ENCODE measurements at places on chromosomes 2 and 18.

GRCh38 chr18:22303927-22304326 lies 113.8 kb downstream of the CTAGE1 start:
- DNase-seq: no peak

DNA sequence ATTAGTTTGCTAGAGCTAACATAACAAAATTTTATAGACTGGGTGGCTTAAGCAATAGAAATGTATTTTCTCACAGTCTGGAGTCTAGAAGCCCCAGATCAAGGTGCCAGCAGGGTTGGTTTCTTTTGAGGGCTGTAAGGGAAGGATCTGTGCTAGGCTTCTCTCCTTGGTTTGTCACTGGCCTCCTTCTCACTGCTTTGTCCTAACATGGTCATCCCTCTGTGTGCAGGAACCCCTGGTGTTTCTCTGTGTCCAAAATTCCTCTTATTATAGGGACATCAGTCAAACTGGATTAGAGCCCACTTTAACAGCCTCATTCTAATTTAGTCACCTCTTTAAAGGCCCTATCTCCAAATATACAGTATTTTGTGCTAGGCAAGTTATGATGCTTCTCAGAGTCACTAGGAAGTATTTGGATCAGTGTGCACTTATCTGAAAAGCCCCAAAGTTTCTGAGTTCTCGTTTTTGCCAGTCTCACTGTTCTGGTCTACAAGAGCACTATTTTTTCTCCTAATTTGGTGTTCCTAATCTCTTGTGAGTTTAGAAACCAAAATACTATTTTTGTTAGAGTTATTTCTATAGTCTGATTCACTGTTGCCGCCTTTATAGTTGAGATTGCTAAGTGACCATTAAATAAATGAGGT lies 29.0 kb downstream of the ZC3H6 start:
- DNase-seq: no peak

- DNase-seq: no peak
Measured at GRCh38 chr2:177235855-177236437, 23.4 kb downstream of the HNRNPA3 start.

DNA sequence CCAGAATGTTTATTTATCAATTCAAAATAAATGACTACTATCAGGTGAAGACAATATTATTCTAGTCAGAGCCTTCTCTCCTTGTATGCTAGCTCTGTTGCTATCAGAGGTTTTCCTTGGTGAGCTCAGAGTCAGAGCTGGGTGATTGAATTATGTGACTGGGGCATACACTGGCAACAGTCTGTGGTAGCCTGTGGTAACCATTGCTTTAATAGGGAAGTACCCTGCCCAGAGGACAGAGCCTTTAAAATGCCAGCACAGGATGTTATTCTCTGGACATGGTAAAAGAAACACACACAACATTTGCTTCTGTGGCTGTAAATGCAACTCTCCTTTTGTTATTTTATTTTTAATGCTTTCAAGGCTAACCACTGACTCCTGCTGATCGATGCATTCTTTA lies 124.7 kb downstream of the PPP1R1C start:
- DNase-seq: no peak

DNA sequence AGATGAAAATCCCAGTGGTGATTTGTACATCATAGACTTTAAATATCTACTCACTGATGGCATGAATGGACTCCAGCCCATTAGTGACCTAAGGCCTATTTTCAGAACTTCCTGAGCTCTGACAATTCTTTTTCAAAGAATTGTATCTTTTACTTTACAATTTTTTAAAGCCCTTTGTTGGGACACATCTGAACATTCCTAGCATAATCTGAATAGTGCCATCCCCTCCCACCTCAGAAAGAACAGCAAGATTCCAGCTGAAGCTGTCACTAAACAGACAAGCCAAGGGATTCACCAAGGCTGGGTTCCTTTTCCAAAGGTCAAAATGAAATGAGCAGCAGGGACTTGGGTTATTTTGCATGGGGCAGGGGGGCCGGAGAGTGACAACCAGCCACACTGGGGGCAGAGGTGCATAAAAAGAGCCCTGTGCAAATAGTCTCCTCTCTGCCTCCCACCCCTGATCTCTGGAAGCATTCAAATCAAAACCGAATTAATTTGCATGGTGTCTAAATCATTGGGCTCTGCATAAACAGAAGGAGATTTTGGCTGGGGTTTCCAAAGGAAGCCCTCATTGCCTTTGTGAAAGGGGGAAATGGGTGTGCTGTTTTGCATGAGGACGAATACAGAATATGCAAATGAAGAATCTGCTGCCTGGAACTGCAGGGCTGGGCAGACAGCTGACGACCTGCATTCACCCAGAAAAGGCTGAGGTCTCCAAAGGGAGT lies 17.2 kb downstream of the EPHA4 start:
- no peak for DNase-seq

- DNase-seq: no peak
Measured at GRCh38 chr2:172894689-172895387, 159.2 kb downstream of the RAPGEF4 start.

- no peak for DNase-seq
Measured at GRCh38 chr2:169034256-169034655, 3.1 kb upstream of the ABCB11 start.

GRCh38 chr18:42533616-42534015 lies 578.6 kb downstream of the PIK3C3 start:
- DNase-seq: no peak

DNA sequence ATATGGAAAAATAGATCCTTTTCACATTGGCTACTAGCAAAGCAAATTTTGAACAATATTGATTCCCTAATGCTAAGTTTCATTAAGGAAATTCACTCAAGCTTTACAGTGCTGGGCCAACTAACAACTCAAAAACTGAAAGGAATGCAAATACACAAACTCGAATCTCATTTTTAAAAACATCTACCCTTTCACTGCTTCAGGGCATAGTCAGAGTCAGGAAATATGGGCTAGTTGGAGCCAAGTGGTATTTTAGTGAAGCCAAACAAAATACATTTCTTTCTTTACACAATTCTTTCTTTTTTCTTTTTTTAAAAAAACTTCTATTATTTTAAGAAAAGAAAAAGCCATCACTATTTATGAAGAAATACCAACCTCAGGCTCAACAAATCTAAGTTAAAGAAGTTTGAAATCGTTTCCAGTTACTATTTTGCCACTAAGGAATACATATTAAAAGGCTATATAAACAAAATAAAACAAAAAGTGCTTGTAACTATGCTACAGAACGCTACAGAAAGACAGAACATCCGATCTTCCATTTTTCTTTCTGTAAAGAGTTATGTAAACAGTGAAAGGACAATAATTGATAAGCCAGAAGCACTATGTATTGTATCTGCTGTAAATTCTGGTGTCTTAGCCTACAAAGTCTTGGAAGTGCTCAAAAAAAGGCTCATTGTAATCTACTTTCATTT lies 113.6 kb upstream of the STK17B start:
- no peak for DNase-seq

DNA sequence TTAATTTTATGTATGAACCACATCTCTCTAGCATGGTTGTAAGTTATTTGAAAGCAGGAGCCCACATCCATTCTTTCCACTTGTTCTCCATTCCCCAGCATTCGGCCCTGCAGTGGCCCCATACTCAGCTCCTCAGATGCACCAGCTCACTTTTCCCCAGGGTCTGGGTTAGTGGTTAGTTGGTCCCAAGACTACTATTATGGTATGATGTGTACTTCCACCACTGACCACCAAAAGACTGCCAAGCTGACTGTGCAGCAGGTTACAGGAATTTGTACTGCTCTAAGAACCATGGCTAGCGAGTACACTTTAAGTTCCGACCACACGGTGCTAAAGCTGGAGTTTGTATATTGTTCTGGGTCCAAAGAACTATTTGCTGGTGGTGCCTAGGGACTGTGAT lies 413.6 kb upstream of the TCF4 start:
- no peak for DNase-seq

- no peak for DNase-seq
Measured at GRCh38 chr2:222399038-222399783, 25.1 kb upstream of the SGPP2 start.

DNA sequence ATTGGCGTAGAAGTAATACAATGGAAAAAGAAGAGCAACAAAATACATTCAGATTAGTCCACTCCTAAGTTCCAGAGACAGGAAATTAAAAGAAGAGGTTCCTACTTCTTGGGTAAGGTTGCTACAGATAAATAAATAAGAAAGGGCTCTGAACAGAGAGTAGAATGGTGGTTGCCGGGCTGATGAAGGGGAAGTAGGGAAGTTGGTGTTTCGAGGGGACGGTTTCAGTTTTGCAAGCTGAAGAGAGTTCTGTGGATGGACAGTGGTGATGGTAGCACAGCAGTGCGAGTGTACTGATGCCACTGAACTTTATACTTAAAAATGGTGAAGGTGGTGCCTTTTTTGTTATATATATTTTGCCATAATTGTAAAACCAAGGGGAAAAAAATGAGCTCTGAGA lies 48.2 kb downstream of the CABYR start:
- no peak for DNase-seq

DNA sequence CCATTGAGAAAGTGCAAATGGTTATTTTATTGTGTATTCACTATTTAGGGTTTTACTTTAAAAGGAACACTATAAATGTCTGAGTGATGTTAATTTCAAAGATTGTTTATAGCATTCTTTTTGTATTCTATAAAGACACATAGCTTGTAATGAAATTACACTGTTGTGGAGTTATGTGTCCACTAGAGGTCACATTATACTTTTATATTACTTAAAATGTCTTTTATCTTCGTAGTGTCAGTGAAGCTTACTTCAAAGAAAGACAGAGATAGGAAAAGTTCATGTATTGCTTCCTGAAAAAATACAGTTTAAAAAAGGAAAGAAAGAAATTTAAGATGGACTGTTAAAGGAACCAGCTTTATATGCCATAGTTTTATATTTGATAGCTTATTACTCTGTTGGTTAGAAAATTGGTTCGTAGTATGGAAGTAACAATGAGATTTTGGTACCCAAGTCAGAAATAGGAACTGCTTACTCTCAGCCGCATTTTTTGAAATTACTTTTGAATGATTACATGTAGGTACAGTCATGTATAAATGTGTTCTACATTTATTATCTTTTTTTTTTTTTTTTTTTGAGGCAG lies 20.5 kb downstream of the APLF start:
- no peak for DNase-seq

DNA sequence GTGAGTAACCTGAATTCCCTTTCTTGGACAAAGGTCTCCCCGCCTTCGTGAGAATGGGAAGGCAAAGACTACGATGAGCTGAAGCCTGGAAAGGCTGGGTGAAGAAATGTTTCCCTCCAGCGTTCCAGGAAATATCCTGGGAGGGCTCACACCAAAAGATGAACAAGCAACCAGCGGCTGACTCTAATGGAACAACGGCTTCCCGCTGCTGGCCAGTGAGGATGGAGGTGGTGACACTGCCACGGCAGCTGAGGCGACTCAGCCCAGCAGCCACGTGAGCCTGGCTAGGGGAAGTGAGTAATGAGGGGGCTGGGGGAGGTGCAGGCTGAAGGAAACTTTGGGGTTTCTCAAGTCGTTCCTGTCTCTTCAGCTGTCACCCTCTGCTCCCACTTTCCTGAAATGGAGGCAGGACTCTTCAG lies 105.0 kb upstream of the SMAD7 start:
- no peak for DNase-seq

DNA sequence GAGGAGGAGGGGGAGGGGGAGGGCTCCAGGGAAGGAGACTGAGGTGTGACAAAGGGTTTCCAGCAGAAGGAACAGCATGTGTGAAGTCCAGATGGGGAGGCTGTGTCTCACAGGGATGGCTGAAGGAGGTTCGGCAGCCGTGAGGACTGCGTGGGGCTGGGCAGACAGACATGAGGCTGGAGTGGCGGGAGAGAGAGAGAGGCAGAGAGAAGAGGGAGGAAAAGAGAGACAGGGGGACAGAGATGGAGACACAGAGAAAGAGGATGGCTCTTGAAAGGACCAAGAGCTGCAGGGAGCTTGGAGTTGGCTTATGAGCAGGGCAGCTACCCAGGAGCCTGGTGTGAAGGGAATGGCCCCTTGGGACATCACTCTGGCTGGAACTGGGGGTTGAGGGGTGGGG lies 138.9 kb upstream of the ASB18 start:
- no peak for DNase-seq

DNA sequence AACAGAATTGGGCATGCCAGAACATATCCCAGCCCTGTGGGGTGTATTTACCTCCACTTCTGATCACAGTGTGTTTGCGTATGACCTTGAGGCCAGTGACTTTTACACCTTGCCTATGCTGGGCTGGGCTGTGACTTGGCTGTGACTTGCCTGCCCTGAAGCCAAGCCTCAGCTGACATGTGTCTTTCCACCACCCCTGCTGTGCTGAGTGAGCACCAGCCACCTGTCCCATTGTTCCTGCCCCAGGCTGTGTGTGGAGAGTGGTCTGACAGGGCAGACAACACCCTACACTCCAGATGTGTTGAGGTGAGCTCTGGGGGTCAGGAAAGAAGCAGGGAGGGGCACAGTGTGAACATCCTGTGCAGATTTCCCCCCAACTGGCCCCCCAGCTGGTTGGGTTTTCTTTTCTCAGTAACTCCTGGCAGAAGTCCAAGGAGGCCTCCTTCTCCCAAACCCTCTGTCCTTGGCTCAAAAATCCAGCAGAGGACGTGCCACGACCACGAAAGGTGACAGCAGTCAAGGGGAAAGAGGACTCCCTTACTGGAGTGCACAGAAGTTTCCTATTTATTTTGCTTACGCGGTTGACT lies 5.1 kb upstream of the STEAP3 start:
- no peak for DNase-seq

Data from activated CD4-positive, CD25-positive, alpha-beta regulatory T cell treated with anti-CD3 and anti-CD28 coated beads, Interleukin-2, amount 50 U/mL, for 16 hours (primary cell).